ENCODE measurements at places on chromosomes 1 and 21. TPM values are rescaled to one million over a fixed set of nuclear protein-coding genes. Genes with fewer than 3 reads are reported as not detected.
A peak's percentile ranks its signal among the peaks of the same experiment; 100 is the strongest.

DNA sequence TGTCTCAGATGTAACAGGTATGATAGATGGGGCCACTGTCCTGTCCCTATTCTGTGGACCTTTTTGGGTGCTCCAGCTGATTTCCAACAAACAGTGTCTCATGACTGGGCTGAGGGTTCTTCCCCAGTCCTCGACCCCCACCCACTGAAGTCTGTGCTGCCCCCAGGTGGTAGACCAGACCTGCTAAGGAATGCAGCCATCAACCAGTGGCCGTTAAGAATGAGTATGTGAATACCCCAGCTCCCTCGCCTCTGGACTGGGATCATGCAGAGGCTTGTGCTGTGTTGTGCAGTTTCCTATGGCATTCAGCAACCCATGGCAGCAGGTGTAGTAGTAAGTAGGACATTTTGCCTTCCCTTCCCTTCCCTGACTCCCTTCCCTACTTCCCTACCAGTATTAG is 183.1 kb upstream of the KAZN start:
- DNase-seq = no peak

DNA sequence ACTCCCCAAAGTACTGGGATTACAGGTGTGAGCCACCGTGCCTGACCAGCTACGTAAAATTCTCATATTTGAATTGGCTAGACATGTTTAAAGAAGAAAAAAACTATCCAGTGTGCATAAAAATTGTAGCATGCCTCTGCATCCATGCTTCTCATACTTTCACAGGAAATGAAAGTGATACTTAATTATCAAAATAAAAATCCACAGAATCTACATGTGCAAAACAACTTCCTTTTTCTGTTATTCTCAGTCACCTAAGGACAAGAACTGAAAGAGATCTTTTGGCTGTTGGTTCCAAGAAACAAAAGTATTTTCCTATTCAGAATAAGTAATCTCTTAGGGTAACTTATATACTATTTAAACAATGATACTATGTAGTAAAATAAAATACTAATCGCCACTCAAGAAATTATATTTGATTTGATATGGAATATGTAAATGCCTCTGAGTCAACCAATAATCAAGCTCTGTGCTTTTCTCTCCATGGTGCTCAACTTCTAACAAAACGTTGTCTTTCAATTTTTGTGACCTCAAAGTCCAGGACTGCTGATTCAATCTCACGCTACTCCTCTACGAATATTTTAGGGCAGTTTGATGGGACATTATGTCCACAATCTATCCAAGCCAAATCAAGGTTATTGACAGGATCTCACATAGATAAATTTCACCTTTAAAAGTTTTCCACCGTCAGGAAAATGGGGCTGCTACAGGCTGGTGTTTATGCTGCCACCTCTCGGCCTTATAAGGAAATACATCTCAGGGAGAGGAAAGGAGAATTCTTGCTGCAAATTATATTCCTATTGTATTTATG is 102.7 kb downstream of the ZNF281 start:
- peak; percentile 51 for DNase-seq

DNA sequence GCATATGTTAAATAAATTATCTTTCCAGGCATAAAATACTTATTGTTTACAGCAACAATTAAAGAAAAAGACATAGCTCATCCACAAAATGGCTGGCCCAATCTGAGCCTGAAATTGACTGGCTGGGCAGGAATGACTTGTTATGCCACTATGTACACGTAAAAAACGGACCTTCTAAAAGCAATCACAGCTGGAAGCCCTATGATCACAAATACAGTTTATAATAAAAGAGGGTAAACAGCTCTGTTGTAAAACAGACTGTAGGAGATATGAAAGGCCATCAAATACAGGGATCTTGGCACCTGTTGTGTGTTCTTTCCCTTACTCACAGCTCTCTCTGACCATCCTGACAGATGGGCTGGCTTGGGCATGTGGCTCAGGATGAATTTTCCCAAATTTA is 70.5 kb upstream of the DMRTA2 start:
- DNase-seq = no peak

- DNase-seq = no peak
Observed at GRCh38 chr1:17117451-17118265, 1.6 kb downstream of the PADI2 start.

DNA sequence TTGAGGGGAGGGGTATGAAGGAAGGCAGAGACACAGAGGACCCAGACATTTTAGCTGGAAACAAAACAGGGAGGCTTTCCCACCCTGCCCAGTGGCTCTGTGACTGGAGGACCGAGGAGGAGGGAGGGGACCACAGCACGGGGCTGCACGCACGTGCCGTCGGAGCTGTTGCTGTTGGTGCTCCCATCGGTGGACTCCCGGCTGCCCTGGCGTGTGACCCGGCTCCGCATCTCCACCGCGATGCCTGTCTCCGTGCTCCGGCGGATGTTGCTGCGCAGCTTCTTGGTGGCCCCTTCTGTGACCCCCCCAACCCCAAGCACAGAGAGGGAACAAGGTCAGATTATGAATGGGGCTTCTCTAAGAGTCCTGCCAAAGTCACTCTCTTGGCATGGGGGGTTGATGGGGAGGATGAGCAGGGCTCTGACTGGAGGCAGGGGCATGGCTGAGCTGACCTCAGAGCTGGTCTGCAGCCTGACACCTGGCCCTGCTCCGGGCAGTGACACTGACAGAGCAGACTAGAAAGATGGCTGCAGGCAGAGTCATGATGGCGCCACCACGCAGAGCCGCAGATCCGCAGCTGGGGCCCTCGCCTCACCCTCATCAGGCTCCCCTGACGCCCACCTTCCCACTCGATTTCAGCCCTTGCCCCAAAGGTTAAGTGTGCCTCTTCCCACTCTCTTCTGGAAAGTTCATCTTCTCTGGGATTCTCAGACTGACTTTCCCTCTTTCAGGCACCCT is 29.6 kb downstream of the RIMS3 start:
- DNase-seq = no peak

DNA sequence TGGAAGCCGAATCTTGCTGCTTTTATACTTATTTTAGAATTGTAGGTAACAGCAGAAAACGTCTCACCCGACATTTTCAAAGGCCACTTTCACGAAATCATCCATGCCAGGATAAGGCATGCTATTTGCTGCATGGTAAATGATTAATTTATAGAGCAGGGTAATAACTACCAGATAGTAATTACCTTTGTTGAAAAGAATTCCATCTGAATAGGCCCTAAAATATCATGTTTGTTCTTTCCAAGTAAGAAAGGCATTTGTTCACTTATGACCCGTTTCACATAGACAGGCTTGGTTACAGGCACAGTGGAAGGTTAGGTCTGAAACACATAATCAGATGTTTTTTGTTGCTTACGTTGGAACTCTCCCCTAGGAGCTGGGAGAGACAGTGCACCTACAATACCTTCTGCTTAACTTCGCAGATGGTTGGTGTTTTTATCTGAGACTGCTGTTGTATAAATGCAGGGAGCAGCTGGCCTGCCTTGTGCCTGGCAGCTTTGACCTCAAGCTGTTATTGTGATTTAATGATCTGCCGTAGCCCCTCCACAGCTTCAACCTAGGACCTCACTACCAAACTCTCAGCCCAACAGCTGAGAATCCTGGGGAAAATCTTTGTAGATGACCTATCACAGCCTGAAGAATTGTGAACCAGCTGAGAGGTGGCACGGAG is 1.6 kb downstream of the SLC44A3 start:
- no peak for DNase-seq

DNA sequence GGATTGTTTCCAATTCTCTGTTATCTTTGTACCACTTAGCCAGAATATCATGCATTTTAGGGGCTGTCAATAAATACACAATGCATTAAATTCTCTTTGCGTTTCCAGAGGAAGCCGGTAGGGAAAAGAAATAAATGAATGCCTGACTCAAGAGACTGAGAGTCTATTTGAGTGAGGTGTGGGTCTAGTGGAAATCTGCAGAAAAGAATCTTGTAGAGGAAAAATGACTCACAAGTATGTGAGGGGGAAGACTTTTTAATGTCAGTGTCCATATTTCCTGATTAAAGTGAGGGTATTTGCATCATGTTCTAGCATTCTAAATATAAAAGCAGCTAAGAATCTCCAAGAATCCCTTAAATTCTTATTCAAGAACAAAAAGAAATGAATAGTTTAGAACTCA is 271.1 kb downstream of the PTPRC start:
- DNase-seq = no peak

GRCh38 chr1:245301921-245302320 is 147.1 kb downstream of the KIF26B start:
- DNase-seq = peak; percentile 16

DNA sequence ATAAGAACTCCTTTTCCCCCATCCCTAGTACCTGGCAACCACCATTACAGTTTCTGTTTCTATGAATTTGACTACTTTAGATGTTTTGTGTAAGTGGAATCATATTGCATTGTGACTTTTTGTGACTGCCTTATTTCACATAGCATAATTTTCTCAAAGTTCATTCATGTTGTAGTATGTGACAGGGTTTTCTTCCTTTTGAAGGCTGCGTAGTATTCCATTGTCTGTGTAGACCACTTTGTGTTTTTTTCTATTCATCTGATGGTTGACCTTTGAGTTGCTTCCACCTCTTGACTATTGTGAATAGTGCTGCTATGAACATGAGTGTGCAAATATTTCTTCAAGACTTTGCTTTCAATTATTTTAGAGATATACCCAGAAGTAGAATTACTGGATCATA is 225.8 kb upstream of the L1TD1 start:
- DNase-seq = no peak

DNA sequence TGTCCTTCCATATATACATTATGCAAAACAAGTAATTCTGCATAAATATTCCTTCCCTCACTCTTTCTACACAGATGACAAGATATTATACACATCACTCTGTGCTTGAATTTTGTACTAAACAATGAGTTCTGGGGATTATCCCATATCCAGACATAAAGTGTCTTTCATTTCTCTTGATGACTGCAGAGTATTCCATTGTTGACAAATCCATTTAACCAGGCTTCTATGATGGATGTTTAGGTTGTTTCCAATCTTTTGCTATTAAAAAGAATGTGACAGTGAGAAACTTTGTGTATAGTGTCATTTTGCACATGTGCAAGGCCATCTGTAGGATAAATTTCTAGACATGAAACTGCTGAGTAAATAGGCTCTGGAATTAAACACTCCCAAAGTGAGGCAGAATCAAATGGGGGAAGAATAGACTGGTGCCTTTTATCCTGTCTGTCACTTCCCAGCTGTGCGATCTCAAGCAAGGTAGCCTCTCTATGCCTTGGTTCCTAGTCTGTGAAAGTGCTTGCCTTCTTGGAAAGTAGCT is 29.9 kb upstream of the ATP2B4 start:
- DNase-seq = no peak

GRCh38 chr1:88371436-88372023 is 312.5 kb upstream of the PKN2 start:
- DNase-seq = no peak

- DNase-seq = no peak
Observed at GRCh38 chr1:111990878-111991718, 1.6 kb upstream of the KCND3 start.

SPATA45 gene
- not detected for total RNA-seq

CLEC20A gene
- not detected for total RNA-seq

Data from dermis microvascular lymphatic vessel endothelial cell (primary cell).